ENCODE measurements at places on chromosomes 7 and 10.

DNA sequence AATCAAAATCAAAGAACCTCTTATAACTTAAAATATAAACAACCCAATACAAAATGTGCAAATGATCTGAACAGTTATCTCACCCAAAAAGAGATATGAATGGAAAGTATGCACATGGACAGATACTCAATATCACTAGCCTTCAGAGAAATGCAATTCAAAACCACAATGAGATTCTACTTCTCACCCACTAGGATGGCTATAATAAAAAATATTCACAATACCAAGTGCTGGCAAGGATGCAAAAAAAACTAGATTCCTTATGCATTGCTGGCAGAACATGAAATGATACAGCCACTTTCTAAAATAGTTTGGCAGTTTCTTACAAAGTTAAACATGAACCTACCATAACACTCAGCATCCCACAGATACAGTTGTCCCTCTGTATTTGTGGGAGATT is 130.1 kb upstream of the LRRN3 start:
- no peak for DNase-seq

DNA sequence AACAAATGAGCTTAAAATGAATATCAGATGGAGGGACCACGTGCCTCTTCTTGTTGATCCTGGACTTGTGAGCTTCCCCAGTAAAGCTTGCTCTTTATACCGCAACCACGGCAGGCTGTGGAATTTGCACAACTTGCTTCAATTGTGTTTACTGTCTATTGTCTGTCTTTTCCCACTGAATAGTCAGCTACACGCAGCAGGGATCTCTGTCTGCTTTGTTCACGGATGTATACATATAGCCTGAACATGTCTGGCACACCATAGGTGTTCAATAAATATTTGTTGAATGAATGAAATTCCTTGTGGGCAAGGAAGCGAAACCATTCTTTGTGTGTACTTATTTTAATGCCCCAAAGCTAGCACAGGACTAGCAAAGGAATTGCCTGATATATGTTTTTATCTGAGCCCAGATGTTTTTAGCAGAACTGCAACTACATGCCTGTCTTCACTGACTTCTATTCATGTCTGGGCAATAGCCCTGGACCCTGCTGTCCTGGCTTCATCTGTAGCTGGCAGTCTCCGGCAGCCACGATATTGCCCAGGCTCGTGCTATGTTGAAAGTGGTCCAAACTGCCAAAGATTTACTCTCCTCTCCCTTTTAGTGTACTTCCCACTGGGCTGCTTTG is 29.9 kb upstream of the IFRD1 start:
- peak; percentile 53 for DNase-seq

- DNase-seq = no peak
Measured at GRCh38 chr10:128258421-128258976, 132.3 kb upstream of the MKI67 start.

GRCh38 chr7:117667456-117667855 is 187.6 kb downstream of the CFTR start:
- no peak for DNase-seq

GRCh38 chr10:30662814-30663213 is 33.3 kb upstream of the LYZL2 start:
- no peak for DNase-seq

DNA sequence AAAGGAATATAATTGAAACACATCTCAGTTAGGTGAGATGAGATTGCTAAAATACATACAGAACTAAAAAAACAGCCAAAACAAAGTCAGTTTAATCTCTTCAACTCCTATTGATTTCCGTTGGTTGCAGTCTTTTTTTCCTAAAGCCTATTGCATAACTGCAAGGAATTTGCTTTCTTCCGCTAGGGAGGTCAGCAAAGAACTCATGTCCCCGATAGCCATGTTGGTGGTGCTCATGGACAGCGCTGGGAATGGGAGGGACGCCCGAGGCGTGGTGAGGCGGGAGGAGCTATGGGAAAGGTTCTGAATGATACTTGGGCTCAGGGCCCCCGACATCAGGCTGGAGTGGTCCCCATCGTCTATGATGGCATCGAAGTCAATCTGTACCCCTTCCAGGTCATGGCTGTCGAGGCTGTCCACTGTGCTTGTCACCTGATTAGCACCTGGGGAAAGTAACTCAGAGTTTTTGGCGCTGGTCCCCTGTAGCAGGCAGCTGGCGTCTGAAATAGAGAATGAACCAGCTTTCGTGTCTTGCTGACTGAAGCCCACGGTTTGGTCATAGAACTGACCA is 261.4 kb upstream of the INHBA start:
- no peak for DNase-seq

DNA sequence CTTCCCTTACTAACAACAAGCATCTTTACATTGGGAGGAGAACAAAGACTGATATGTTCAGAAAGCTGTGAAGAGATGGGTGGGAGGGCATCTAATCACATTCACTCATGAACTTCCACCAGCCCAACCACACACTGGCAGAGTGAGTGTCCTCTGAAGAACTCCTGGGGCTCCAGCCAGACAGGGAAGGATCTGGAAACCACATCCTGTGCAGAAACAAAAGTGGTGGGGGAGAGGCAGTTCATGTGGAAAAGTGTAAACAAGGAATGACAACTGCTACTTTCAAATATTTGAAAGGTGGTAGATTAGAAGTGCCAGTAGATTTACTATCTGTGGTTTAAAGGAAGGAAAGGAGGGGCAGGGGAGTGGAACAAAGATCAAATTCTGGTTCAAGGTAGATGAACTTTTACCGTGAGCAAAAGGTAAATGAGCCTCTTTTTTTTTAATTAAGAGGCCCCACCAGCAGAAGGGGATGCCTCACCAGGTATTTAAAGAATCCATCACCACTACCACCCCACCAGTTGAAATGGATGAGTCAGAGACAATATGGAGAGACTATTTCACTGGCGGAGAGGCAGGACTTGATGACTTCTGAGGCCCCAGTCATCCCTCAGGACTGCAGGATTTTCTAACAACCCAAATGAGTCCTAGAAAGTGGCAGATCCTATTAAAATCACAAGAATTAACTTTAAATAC is 34.5 kb downstream of the GOT1 start:
- DNase-seq = peak; percentile 82

DNA sequence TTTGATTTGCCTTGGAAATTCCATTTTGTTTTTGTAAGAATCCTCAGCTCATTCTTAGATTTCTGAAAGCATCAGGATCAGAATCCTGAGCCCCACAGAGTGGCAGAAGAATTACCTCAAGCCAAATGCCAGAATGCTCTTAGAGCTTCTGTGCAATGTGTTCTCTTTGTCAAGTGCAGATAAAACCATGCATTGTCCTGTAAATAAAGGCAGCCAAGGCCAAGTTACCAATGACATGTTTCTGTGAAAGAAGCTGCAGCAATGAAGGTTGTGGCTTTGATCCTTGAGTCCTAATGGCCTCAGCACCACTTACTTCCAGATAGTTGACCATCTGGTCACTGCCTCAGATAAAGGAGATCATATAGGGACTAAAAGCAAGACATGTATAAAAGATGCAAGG is 343.3 kb upstream of the AKR1E2 start:
- DNase-seq = no peak

- DNase-seq = no peak
Measured at GRCh38 chr10:30819341-30820181, 190.0 kb upstream of the LYZL2 start.

- peak; percentile 19 for DNase-seq
Measured at GRCh38 chr10:22369434-22370072, 24.3 kb downstream of the SPAG6 start.

DNA sequence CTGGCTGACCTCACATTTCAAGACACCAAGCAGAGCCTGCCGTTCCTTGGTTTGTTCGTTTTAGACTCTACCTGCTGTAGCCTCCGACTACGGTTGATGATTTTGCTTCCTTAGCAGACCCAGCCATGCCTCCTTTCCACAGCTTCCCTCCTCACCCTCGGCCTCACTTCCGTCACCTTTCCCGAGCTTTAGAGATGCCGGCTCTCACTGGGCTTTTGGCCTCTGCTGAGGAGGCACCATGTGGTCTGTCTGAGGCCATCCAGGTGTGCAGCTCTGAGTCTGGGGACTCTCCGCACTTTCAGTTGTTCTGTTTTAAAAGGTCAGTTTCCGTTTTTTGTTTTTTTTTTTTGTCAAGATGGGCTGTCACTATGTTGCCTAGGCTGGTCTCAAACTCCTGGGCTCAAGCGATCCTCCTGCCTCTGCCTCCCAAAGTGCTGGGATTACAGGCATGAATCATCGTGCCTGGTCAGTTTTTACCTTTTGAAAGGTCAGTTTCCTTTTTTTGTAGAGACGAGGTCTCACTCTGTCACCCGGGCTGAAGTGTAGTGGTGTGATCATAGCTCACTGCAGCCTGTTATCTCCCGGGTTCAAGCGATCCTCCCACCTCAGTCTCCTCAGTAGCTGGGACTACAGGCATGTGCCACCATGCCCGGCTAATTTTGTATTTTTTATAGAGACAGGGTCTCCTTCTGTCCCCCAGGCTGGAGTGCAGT is 11.7 kb downstream of the ORAI2 start:
- no peak for DNase-seq

DNA sequence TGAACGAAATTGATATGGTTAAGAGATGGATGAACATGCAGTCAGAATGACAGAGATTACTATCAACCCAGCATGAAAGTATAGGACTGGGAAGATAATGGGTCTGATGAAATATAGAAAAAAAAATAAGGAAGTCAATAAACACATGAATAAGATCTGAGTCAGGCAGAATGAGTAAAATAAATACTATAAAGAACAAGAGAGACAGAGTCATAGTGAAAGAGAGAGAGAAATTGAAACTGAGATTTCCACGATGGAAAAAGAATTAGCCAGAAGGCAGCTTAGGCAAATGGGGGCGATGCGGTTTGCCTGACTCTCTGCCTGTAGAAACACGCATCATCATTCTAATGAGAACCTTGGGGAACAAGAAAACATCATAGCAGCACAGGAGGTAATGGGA is 26.6 kb downstream of the SEMA3D start:
- peak; percentile 90 for DNase-seq

GRCh38 chr10:60908031-60908430 is 36.0 kb downstream of the RHOBTB1 start:
- no peak for DNase-seq

GRCh38 chr10:44981172-44982113 is 2.8 kb upstream of the DEPP1 start:
- peak; percentile 88 for DNase-seq

DNA sequence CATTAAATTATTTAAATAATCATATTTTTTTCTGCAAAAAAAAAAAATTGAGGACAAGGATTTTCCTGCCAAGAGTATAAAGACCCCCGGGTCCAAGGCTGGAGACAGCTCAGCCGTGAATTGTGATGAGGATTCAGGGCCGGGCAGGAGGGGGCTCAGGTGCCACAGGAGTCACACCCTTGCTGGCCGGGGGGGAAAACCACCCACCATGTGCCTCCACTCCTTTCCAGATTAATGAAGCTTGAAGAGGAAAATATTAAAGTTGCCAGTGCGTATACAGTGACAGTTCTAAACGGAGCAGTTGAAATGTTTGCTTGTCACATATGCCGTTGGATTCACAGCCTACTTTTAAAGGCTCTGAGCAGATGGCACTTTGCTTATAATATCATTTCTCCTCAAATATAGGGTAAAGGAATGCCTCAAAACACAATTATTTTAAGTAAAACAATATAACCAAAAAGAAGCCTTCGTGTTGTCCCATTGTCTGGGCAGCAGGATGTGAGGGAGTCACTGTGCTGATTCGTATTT is 49.6 kb downstream of the ADARB2 start:
- DNase-seq = no peak

DNA sequence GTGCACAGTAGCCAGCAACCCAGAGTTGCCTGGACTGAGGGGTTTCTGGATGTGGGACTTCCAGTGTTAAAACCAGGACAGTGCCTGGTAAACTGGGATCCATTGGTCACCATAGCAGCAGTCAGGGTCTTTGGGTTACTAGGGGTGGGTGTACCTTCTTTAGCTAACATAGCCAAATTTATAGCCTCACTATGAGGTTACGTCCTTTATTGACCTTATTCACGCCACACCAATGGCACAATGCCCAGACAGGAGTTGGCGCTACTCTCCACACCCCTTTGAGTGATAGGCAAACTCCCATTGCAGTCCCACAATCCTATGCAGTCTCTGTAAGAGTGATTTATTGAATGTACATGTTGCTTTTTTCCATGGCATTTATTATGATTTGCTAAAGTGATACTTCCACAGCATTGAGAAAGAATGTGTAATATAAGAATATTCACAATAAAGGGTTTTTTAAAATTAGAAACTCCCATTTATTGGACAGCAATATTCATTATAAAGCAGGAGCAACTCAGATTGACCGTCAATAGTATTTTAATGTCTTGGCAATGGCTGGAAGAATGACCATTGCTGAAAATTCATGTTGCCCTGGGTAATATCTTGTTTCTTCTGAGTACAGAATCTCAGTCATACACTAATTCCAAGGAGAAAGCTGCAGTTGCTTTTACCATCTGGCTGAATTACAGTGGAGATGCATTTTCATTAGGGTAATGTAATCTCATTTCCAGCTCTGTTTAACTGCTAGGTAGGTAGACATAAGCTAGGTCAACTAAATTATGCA is 26.1 kb downstream of the IFIT5 start:
- DNase-seq = no peak

GRCh38 chr10:120741396-120741795 is 109.8 kb upstream of the WDR11 start:
- peak; percentile 8 for DNase-seq

GRCh38 chr7:44748948-44749731 is 493 bp downstream of the ZMIZ2 start:
- DNase-seq = no peak

GRCh38 chr10:73253225-73253555 is 746 bp upstream of the MRPS16 start:
- DNase-seq = peak; percentile 11

DNA sequence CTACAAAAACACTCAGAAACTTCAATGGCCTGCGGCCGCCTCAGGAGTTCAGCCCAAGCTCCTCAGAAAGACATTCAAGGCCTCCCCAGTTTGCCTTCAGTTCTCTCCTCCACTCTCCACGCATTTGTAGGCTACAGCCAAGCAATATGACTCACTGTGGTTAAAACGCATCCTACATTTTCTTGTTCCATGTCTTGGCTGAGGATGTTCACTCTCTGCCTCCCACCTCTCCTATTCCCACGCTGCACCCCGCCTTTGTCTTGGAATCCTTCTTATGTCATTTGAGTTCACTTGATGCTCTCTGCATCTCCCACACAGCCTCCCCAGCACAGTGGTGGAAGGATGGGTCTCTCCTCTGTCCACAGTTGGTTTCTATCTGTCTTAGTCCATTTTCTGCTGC is 184.8 kb downstream of the NPSR1 start:
- no peak for DNase-seq

- no peak for DNase-seq
Measured at GRCh38 chr10:62000726-62001125, 99.2 kb downstream of the ARID5B start.

- DNase-seq = no peak
Measured at GRCh38 chr10:98832196-98832595, 385.5 kb upstream of the HPS1 start.

GRCh38 chr10:84563355-84563754 is 235.0 kb downstream of the CCSER2 start:
- DNase-seq = no peak
